NCI-H524 treated with DMSO at 0.1 percent for 48 hours (cell line): ENCODE measurements at places on chromosomes 4 and X.
A peak's percentile ranks its signal among the peaks of the same experiment; 100 is the strongest.

DNA sequence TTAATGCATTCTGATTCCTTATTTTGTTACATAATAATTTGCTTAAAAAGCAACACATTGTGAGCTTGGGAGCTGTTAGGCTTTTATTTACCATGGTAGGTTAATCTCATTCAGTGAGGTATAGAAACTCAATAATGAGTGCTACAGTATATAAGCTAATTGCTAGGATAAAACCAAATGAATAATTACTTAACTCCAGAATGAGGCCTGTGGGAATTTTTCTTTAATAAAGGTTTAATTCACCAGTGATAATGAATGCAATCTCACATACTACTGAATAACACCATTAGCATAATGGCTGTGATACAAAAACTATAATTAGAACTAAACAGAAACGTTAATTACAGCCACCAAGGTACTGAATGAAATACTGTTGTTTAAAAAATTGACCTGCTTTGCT, 326.3 kb downstream of the IQCM start:
- DNase-seq = no peak

DNA sequence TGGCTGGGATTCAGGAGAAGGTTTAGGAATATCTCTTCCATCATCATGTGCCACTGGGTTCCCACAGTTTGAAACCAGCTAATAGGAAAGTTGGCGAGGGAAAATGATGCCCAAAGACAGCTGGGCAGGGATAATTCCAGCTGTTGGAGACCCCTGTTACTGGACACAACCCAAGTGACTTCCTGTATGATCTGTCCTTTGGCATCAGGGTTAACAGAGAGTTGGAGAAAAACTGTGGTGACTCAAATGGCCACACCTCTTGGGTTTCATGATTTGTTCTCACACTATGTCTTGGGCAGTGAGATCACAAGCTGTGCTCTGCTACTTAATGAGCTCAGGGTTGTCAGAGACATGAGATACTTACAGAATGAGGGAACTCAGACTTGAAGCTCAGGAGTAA, 3.8 kb downstream of the FGF16 start:
- DNase-seq = no peak

DNA sequence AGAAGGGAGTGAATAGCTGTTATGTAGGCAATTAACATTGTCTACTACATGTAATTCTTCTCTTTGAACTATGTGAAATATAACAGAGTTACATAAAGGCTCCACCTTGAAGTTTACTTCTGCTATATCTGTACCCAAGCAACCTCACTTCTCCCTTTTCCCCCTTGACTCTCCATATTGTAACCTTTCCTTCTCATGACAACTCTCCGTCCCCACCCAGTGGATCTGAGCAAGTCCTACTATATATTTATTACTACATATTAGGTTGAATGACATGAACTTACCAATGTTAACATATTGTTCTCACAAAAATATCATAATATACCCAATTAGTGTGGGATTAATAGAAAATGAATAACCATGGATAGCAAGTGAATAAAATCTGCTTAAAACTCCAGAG, 93.2 kb upstream of the ATP8A1 start:
- DNase-seq = peak; percentile 29

- no peak for DNase-seq
Observed at GRCh38 chr4:108881986-108882385, 119.1 kb upstream of the ETNPPL start.

DNA sequence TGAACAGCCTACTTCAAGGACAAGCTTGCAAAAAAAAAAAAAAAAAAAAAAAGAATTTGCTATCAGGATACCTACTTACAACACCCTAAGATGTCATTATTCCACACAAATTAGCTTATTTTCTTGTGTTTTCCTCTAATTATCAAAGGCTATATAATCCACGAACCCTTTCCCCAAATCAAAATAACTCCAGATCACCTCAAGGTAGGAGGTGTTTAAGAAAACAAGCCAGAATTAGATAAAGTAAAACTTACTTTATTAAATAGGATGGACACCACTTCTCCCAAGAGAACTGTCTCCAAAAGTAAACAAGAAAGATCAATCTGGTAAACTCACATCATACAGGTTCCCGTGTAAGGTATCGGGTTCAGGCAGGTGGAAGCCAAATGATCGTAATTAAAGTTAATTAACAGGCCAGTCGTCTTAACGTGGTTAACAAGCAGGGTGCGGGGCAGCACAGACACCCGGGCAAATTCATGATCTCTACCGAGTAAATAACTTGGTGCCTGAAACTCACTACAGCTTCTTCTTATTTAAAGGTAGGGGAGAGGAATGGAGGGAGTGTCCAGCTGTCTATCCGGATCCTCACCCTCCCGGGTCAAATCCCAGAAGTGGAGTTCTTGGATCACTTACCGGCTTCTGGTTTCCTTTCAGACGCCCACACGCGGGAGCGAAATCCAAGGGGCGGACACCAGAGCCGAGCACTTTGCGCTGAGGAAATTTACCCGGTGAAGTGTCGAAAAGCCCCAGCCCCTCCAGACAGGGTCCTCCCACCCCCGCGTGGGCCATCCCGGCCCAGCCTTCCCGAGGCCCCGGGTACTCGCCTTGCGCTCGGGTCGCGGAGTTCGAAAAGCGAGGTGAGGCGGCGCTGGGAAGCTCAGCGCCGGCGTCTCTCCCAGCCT, 708 bp downstream of the ARAP2 start:
- DNase-seq = no peak

DNA sequence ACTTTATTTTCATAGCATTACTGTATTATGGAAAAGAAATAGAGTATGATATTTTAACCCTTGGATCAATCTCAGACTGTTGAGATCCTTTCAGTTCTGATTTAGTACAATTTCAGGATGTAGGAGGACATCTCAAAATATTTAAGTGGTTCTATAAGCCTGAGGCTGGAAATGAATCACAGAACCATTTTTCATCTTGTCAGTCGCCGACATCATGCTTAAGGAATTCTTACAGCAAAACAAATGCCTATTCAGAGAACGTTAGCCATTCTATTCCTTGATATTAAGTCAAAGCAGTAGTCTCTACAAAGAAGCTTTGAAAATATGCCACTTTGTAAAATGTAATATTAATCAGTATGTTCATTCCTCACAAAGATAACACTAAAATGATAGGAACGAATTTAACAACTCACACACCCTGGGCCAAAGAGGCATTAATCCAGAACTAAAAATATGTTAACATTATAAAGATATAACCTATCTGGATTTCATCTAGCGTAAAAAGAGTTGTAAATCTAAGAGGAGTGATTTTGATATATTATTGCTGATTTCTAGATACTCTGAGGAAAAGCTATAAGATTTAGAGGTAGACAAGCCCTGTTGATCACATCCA, 152.0 kb downstream of the GASK1B start:
- no peak for DNase-seq

DNA sequence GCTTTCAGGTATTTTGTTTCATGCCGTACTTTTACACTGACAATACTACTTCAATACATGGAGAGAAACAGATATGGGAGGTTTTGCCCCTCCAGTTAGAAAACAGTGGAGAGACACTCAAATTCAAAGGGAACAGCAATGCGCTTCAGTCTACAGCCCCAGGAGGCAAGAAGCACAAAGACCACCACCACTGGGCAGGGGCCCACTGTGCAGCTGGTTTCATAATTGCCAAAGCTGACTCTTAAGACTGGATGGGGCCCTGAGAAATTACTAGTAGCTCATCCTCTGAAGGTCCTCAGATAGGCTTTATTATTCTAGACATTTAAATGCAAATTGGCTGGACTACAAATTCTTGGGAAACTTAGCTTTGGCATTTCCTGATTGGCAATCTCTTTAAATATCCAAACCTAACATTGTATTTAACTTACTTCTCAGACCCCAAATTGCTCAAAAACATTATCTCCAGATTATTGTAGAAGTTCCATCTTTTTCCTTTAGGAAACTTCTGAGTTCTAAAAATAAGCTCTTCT, 85.9 kb upstream of the GPR34 start:
- DNase-seq = peak; percentile 5

DNA sequence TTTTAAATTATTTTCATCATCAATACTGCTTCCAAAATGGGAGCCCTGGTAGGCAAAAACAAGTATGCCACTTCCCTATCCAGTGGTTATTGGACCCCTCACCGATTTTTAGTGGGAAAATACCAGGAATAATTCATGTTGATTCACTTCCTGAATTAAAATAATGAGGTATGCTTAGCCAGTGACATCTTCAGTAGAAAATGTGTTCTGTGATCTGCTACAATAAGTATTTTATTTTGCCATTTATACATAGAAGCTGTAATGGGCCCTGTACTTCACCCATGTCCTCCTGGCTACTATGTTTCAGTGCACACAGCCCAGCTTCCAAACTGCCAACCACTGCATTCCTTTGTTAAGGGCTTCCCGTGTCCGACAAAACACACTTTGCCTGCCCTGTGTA, 41.0 kb upstream of the KLHL34 start:
- DNase-seq = no peak

GRCh38 chr4:172485007-172485406, 671.8 kb downstream of the GALNTL6 start:
- DNase-seq = no peak

GRCh38 chrX:15679246-15679645, 14.6 kb upstream of the CLTRN start:
- no peak for DNase-seq

DNA sequence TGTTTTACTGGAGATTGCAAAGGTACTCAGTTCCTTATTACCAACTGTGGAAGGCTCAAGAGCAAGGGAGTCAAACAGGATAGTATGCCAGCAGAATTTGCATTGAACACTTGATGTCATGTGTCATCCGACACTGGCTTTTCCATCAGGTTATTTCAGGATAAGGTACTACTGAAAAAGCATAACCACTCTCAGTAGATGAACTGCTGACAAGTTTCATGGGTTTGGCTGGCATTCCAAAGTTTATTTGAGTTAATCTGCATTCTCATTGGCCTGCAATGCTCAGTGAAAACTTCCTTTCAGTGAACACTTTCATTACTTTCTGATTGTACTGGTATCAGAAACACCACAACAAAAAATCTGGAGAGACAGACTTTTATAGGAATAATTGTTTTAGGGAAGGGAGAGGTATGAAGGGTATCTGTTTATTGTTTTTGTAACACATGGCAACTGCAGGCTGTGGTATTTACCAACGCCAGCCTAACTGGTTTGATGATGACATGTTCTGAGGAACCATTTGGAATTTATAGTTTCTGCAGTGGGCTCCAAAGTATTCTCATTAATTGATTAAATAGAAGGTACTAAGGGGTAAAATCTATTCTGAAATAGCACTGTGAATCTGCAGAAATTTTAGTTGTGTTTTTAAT, 345.7 kb upstream of the NR3C2 start:
- DNase-seq = no peak

- no peak for DNase-seq
Observed at GRCh38 chr4:89868999-89869589, 25.6 kb upstream of the MMRN1 start.

DNA sequence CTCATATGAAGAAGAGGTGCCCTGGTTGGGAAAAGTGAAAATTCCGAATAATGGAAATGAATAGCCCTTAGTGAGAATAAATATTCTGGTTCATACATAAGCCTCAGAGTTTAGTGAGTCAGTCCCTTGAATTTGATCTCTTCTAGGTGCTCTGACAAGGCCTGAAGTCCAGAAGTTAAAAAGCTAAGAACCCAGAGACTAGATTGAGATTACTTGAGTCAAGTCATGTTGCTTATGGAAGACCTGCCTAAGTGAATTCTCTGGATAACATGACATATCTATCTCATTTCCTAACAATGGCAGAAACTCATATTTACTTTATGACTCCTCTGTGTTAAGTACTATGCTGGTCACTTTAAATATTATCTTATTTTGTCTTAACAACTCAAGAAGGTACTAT, 10.5 kb upstream of the PRSS48 start:
- no peak for DNase-seq

DNA sequence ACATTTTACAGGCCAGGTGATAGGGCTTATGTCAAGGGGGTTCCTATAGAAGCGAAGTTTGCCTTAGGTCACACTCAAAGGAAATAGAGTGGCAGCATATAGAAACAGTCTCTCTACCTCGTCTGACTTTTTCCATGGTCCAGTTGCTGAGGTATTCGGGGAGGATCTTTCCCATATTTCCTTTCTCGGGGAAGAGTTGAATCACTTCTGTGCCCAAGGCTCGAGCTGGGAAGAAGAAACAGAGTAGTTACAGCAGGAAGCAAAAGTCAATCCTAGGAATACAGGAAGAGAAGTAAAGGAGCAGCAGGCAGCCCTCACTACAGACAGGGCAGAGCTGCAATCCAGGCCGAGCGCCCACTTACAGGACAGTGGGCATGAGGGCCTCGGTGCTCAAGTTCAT, 26.7 kb upstream of the ELF4 start:
- no peak for DNase-seq

DNA sequence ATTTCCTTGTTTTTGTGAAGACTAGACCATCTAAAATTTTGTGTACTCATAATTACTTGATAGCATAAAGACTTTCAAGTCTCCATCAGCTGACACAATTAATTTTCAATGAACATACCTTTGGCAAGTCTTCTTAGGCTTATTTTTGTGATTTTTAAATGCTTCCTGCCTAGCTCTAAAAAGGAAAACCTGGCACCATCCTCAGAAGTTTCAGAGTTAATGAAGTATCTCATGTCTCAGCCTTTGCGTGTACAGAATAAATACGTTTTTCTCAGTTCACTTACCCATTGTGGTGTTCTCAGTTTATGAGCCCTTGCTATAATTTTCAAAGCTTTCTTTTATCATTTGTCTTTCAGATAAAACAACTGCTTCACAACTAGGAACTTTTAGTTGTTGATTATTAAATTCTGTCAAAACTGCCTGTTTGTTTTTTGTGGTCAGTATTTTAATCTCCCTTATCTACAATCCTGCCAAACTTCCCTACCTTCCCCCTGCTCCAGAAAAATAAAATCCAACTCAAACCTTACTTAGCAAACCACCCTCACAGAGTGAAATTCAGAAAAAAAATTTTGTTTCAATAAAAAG, 21.6 kb downstream of the ADD1 start:
- DNase-seq = no peak

DNA sequence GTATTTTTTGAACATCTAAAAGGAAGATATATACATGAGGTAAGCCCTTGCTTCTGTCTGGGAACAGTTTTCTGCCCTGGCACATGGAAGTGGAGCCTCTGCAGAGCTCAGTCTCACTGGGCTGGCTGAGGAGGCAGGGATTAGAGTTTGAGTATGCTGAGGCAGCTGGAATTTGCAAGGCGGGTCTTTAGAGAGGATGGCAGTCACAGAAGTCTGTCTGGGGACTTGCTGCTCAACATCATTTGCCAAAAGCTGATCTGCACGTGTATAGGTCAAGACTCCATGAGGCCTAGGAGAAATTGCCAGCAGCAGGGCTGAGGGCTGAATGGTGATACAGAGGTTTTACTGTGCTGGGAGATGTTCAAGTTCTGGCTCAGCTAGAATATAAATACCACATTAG, 163.6 kb upstream of the ANK2 start:
- DNase-seq = peak; percentile 64
